Omental fat pad (tissue), 4 donors: ENCODE measurements at places on chromosomes 5 and 9. TPM values are rescaled to one million over a fixed set of nuclear protein-coding genes. Genes with fewer than 3 reads are reported as not detected.

GRCh38 chr5:87627363-87627762 lies 214.6 kb upstream of the CCNH start:
- no peak for DNase-seq

Gene DRD1
- 0.96 TPM for total RNA-seq

Gene CRB2
- 3.5 TPM for total RNA-seq

DNA sequence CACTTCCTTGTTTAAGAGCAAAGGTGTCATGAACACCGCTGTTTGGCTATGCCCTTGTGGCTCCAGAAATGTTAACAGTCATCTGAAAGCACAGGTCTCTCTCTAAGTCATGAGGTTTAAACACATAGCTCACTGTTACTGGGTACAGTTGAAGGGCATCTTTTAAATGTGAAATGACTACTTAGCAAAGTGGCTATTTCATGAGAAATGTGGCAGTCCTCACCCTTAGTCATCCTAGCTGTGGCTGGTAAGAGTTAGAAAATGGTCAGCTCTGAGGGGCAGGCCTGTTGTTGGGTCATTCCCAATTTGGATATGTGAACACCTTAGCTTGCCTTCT lies 24.2 kb upstream of the TMEM171 start:
- no peak for DNase-seq

- no peak for DNase-seq
These were observed 58.5 kb downstream of the SECISBP2 start for GRCh38 chr9:89376741-89377351.

- no peak for DNase-seq
These were observed 17.4 kb upstream of the ENTREP1 start for GRCh38 chr9:69307446-69308205.

DNA sequence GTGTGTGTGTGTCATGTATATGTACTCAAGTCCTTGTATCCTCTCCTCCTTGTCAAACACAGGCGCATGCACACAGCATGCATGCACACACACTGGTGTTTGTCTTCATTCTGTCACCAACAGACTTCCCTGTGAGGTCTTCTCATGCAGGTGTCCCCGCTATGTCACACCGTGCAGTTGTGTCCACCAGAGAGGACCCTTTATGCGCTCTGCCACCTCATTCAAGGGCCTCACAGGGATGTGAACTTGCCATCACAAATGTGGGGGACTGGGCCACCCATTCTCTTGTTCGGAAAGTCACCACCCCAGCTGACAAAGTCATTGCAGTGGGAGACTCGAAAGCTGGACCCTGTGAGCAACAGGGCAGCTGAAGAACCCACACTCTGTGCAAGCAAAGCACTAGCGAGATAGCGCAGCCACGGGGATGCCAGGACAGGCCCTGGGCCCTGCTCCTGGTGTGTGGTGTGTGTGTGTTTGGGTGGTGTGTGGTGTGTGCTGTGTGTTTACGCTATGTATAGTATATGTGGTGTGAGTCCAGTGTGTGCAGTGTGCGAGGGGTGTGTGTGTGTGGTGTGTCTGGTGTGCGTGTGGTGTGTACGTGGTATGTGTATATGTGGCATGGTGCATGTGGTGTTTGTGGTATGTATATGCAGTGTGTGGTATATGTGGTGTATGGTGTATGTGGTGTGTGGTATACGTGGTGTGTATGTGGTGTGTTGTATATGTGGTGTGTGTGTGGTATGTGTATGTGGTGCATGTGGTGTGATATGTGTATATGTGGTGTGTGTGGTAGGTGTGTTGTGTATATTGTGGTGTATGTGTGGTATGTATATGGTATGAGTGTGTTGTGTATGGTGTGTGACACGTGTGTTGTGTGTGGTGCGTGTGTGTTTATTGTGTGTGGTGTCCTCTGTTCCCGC lies 30.9 kb upstream of the NXNL2 start:
- DNase-seq: no peak

DNA sequence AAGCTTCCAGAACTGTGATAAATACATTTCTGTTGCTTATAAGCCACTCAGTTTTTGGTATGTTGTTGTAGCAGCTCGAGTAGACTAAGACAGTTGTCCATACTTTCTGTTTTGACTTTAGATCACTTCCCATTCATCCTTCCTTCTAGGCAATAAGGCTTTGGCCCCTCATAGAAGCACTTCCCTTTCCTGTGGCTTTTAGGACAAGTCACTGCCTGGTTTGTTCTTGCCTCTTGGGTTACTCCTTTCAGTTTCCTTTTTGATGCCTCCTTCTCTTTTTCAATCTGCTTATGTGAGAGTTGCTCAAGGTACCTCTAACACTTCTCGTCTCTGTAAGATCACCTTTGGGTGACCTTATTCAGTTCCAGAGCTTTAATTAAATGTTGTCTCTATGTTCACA lies 72.4 kb upstream of the NTRK2 start:
- no peak for DNase-seq

Gene GADD45G
- total RNA-seq: 14.8 TPM

GRCh38 chr5:58245476-58245840 lies 214.4 kb downstream of the PLK2 start:
- DNase-seq: no peak

DNA sequence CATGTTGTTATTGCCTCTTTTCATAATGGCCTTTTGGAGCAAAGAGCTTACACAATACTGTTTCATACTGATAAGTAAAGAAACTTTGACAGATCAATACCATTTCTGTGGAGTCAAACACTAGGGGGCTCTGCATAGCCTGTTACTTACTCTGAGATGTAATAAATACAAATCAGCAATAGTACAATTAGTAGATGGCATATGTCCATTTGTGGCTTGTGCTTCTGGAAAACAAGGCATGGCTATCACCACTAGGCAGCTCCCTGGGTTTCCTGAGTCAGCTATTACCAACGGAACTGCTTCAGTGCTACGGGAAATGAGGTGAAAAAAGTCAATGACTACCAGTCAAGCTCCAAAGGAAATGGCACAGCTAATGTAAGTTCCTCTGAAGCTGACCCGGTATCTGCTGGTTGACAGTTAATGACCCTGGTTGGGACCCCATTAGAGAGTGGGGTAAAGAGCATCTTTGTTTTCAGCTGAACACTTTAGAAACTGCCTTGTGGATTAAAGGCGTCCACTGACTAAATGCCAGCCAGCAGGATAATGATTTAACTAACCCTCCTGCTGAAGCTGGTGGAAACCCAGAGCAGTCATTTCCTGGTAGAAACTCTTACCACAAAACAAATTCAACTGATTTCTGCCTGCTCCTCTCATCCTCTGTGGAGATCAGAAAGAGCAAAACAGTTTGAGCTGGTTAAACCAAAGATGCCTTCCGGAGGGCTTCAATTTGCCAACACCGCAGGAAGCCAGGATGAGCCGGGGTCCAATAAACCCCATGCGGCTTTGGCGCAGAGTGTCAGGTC lies 69.0 kb upstream of the FAM169A start:
- DNase-seq: no peak

Gene DDX46
- 47.9 TPM for total RNA-seq

DNA sequence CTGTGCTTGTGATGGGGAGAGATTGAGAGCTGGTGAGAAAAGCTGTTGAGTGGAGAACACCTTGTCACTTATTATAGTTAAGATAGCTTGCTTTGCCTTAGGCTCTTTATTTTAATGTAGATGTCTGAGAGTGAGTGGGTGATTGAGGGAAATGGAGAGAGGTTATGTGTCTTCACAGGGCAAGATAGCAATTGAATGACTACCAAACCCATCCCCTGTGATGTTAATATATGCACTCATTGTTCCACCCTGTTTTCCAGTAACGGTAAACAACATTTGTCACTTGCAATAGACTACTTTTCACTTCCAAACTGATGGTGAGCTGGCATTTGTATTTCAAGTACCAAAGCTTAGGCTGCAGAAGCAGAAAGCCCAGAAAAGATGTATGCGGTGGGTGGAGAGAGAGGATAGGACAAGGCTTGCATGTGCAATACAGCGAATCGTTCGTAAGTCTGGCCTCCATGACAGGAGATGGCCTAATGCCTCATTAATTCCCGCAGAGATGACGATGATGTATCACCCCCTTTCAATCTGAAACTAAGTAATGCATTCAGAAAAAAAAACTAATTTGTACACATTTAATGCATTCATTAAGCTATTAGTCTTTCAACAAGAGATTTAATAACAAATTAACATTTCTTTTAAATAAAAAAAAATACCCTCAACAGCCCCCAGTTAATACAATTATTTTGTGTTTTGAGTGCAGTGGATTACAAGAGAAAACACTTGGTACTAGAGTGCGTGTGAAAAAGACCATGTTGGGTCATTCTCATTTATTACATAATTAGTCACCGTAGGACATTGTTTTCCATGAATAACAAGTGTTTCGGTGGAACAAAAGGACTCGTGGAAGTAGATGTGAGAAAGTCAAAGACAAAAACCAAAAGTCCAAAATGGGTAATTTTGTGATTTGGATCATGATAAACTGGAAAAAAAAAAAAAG lies 699.0 kb downstream of the BRINP1 start:
- DNase-seq: no peak

Gene ENHO
- total RNA-seq: not detected

- no peak for DNase-seq
These were observed 1.8 kb downstream of the TCERG1 start for GRCh38 chr5:146448783-146449519.

DNA sequence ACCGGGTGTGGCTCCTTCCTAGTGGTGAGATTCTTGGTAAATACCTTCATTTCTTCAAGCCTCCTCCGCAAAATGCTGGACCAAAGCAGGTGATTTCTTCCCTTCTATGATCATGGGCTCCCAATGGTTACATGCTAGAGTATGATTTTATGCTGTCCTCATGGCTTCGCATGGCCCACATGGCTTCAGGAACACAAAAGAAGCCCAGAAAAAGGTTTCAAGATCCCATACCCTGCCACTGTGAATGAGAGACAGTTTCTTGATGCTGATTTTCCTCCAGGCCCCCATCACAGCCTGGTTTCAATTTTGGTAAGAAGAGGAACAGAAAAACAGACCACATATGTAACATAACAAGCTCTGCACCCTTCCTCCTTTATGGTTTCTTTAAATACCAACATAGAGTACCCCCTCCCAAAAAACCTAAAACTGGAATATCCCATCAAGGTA lies 2.4 kb upstream of the RXFP3 start:
- DNase-seq: no peak

- DNase-seq: no peak
These were observed 167.5 kb downstream of the INSYN2B start for GRCh38 chr5:169812786-169813185.

GRCh38 chr9:120768886-120769285 lies 24.3 kb downstream of the FBXW2 start:
- no peak for DNase-seq

Gene DCP2
- total RNA-seq: 24.5 TPM

DNA sequence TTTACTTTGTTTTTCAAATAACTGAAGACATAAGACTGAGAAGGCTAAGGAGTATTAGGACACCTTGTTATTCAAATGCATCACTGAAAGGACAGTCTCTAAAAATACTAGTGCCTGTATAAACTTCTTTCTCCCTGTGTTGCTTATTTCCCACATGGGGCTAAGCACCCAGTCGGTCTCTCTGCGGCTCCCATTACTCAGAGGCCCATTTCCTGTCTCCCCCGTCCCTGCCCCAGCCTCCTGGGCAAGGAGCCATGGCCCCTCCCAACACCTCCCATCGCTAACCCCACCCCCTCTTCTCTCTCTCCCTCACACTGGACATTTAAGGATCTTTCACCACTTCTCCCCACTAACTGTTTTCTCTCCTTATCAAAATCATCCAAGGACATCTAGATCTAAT lies 81.9 kb downstream of the EBF1 start:
- no peak for DNase-seq

DNA sequence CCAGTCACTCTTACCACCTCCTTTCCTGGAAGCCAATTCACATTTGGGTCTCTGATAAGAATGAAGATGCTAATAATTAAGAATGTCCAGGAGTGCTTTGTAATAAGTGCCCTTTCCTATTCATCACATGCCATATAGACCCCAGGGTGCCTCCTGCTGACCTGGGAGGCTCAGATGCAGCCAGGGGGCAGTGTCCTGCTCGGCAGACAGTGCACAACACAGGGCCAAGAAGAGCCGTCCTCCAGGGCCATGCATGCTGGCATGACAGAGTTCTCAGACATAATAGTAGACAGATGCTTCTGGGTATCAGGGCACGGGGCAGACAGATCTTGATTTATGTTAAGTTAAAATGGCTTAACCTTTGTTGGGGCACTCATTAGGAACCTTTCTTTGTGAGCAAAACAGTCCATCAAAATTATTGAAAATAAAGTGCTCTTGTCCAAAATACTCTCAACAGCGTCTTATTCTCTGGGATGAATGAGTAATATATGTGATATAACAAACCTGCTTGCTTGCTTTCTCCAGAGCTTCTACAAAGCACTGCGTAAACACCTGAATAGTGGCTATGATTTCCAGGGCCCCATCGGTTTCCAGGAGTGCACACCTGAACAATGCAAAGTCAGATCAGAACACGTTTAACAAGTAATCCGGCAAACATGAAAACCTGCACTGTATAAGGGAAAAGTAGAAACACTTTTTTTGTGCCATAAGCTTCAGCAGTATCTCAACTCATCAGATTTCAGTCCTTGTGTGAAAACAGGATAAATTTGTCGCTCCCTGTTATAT lies 192.7 kb downstream of the FANCC start:
- DNase-seq: no peak

DNA sequence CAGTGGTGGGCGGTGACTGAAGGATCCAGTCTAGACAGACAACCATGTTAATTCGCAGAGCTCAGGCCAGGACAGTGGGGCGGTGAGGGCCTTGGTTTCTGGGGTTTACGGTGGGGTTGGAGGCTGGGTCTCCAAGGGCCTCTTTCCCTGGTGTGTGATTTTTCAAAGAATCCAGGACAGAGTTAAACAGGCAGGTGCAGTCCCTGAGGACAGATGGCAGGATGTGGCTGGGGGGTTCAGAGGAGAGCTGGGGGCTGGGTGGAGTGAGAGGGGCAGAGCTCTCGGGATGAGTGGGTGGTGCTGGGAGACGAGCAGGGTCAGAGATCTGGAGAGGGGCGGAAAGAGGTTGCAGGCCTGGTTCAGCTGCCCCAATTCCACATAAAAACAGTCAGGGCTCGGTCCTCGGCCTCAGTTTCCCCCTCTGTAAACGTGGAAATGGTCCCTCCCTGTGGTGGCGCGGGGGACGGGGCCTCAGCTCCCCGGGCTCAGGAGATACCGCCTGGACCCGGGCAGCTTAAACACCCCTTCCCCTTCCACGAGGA lies 145.9 kb downstream of the GAPVD1 start:
- DNase-seq: no peak

DNA sequence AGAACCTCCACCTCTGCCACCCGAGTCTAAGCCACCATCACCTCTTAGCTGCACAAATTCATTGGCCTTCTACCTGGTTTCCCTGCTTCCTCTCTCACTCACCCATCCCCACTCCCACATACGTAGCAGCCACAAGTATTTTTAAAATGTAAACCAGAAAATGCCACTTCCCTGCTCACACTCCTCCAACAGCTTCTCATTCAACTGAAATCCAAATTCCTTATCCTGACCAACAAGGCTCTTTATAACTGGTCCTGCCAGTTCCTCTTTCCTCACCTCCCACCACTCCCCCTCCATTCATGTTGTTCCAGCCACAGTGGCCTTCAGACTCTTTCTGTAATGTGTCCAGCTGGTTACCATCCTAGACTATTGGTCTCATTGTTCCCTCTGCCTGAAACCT lies 25.0 kb upstream of the PALM2AKAP2 start:
- DNase-seq: no peak

Gene SPINK1
- not detected for total RNA-seq
